Stimulated activated CD8-positive, alpha-beta memory T cell treated with anti-CD3 and anti-CD28 coated beads, Interleukin-4, amount 100 ng/mL, for 1 hour (primary cell): ENCODE measurements at places on chromosomes 12 and 14.

- no peak for DNase-seq
Observed at GRCh38 chr12:108234158-108234557, 105.0 kb downstream of the CMKLR1 start.

GRCh38 chr14:80213602-80214001 lies 2.3 kb upstream of the DIO2 start:
- DNase-seq, result no peak

DNA sequence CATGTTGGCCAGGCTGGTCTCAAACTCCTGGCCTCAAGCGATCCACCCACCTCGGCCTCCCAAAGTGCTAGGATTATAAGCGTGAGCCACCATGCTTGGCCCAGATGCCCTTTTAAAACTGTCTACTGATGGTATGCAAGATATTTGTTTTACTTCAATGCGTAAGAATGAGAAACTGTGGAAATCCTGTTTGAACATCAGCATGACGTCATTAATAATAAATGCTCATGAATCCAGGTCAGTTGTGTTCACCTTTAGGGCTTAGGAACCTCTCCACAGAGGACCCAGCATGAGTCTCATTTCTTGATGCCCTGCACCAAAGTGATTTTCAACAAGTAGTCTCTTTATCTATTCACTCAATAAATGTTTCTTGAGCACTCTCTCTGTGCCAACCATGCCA lies 34.5 kb upstream of the FOS start:
- DNase-seq, result no peak

GRCh38 chr12:65943388-65944137 lies 119.3 kb downstream of the HMGA2 start:
- DNase-seq, result no peak

- DNase-seq, result no peak
Observed at GRCh38 chr12:62720661-62721330, 214.2 kb downstream of the PPM1H start.

GRCh38 chr14:24329736-24330135 lies 5.1 kb downstream of the ADCY4 start:
- peak; percentile 42 for DNase-seq

DNA sequence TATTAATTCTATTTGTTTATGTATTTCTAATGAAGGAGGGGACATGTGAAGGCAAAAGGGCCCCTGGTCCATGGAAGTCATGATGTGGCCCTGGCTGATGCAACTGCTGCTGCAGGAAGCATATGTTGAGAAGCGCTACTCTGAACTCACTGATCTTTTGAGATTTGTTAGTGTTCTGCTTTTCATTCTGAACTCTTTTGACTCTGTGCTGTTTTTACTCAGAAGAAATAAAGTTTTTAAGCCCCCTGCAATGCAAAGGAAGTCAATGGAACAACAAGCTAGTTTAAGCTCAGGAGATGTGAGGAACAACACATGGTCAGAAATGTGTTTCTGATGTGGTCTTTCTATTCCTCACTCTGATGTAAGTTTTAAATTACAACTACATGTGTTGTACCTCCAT lies 88.9 kb upstream of the BTG1 start:
- no peak for DNase-seq

- no peak for DNase-seq
Observed at GRCh38 chr14:60346706-60347105, 97.7 kb downstream of the PPM1A start.

GRCh38 chr14:74705613-74706500 lies 7.0 kb downstream of the AREL1 start:
- DNase-seq, result no peak

GRCh38 chr12:61863811-61864210 lies 396.4 kb upstream of the USP15 start:
- no peak for DNase-seq

- no peak for DNase-seq
Observed at GRCh38 chr12:15001733-15002382, 29.0 kb downstream of the PDE6H start.

DNA sequence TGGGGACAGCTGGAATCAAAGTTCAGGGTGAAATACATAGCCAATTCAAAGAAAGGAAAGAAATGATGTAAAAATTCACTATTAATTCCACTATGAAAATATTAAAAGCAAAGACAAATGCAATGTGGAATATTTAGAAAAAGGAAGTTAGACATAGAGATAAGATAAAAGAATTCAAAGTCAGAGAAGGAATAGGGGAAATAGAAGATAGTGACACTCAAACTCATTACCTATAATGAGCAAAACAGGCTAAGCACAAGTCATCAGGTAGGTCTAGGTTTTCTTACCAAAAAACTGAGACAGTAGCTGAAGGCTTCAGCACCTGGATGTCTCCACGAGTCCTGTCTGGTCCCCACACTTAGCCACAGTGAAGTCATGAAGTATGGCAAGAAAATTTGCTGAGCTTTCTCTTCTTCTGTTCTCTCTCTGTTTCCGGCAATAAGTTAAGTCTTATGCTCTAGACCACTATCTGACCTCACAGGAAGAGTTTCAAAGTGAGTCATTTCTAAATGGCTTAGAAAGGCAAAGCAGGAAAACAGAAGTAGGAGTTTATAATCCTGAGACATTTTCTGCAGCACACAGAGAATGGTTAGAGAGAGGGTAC lies at the start of gene C3AR1:
Gene C3AR1, minus strand, starts transcription at position 369 of the 604 bp plus-strand sequence. CDS start 6,174 bp downstream, outside the sequence.
- no peak for DNase-seq

- DNase-seq, result no peak
Observed at GRCh38 chr12:2963154-2963759, 4.1 kb downstream of the TEAD4 start.

DNA sequence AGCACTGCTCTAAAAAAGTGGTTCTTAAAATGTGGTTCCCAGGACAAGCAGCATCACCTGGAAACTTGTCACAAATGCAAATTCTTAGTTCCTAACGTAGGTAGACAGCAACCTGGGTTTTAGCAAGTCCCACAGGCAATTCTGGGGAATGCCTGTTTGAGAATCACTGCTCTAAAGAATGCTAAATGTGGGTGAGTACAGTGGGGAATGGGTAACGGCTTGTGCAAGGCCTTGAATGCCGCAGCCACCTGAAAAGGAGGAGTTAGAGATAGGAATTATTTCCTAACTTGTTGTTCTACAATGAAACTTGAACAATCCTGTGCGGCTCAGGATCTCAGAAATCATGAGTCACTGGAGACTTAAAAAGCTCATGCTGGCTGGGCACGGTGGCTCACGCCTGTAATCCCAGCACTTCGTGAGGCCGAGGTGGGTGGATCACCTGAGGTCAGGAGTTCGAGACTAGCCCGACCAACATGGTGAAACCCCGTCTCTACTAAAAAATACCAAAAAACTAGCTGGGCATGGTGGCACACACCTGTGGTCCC lies 34.9 kb downstream of the GNS start:
- no peak for DNase-seq

DNA sequence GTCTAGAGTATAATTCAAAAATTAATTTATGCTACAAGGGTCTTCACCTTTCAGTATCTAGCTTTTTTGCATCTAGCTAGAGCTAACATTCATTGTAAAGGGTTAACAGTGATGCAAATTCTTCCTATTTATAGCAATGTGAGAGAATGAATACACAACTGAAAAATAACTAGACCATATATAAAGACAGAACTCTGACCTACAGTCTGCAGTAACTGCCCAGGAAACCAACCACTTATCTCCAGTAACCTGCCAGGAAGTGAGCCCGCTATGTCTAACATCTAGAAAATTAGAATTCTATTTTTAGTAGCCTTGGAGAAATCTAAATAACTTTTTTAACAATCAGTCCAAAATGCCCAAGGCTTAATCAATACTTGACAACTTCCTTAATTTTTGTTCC lies 1021.9 kb downstream of the LRFN5 start:
- DNase-seq, result no peak

- no peak for DNase-seq
Observed at GRCh38 chr12:103558879-103559278, 28.2 kb upstream of the STAB2 start.

DNA sequence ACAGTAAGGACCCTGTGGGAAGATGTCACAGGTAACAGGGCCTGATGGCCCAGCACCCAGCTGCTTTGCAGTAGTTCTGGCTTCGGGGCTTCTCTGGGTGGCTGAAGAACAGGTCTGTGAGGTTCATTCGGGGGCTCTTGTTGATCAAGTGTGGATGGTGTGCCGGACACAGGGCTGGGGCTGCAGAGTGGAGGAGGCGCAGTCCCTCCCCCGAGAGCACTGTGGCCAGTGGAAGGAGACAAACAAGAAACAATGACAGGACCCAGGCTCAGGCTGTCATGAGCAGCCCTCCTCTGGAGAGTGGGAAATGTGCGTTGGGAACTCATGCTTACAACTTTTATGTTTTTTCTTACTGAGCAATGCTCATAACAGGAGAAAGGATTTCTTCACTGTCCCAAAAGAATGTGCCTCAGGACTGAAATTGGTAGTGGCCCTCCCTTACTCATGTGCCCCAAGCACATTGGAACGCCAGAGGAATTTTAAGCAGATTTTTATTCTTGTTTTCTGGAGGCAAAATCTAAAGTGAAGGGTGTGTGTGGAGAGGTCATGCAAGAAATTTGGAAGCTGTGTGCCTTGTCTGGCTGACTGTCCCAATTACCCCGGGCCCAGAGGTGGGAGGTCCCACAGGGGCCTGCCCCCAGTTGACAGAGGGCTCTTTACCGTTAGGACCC lies 233.8 kb downstream of the CACNA1C start:
- no peak for DNase-seq

- DNase-seq, result no peak
Observed at GRCh38 chr12:52692254-52692653, 11.1 kb downstream of the KRT77 start.

- no peak for DNase-seq
Observed at GRCh38 chr12:67797185-67797741, 148.7 kb downstream of the DYRK2 start.

DNA sequence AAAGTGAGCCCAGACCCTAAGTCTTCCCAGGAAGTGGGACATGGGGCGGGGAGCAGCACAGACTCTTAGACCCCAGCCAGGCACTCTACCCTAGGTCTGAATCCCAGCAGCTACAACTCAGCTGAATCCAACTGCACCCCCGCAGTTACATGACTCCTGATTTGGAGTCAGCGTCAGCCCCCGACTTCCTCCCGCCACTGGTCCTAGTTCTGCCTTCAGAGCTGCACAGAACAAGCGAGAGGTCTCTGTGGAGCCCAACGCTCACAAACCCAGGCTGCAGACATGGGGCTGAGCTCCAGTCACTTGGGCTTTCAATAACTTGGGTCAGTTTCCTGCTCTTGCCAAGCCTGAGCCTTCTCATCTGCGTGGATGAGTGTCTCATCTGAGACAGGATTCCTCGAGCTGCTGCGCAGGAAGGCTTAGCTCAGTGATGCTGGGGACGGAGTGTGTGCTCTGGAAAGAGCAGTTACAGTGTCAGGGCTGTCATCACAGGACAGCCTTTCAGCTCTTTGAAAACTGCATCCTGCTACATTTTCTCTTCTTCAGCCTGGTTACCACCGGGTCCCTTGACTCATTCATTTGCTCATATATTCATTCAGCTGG lies 30.6 kb upstream of the NXPH4 start:
- no peak for DNase-seq

- no peak for DNase-seq
Observed at GRCh38 chr14:84234281-84234680, 1295.7 kb upstream of the FLRT2 start.

- no peak for DNase-seq
Observed at GRCh38 chr14:29352706-29353080, 575.0 kb downstream of the PRKD1 start.

DNA sequence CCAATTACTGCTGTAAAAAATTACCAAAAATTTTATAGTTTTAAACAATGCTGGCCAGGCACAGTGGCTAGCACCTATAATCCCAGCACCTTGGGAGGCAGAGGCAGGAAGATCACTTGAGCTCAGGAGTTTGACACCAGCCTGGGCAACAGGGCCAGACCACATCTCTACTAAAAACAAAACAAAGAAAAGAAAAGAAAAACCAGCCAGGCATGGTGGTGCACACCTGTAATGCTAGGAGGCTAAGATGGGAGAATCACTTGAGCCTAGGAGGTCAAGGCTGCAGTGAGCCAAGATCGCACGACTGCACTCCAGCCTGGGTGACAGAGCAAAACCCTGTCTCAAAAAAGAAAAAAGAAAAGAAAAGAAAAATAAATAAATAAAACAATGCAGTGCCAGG lies 54.0 kb upstream of the ARID2 start:
- DNase-seq, result no peak

DNA sequence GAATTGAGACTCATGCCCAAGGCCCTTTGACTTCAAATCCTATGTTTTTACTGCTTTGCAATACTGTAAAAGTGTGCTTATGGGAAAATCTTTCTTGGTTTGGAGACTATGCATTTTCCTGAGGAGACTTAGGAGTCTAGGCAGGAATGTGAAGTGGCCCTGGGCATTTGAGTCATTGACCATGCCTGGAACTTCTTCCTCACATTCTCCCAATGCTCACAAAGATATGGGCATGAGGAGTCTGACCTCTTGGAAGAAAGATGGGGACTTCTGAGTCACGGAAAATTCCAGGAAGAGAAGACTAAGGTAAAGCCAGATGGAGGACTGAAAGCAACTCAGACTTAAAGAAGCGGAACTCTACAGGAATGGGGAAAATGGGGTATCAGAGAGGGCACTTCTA lies 38.2 kb upstream of the ZNF641 start:
- no peak for DNase-seq

DNA sequence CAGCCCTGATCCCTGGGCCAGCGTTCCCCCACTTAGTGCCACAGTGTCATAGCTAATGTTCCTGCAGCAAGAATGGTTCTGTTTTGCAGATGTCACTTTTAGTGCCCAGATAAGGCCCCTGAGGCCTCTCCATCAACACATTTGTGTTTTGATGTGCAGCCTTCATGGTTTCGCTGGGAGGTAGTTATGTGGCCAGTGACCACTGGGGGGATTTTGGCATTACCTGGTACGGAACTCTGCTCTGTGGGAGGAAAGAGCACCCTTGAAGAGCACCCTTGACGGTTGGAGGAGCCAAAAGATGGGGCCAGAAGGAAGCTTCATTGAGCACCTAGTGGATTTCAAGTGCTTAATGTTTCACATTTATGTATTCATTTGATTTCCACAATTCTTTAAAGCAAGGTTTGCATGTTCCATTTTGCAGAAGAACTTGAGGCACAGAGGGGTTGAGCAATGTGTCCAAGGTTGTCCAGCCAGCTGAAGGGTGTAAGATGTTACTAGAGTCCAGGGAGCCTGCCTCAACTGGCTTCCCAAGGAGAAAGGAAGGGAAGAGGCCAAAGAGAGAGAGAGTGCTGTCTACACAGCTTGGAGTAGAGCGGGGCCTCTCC lies 13.0 kb downstream of the SERPINA11 start:
- no peak for DNase-seq

- DNase-seq, result no peak
Observed at GRCh38 chr14:75425446-75425845, 2.4 kb upstream of the JDP2 start.

- DNase-seq, result no peak
Observed at GRCh38 chr14:53174918-53175317, 21.8 kb upstream of the DDHD1 start.
